Stimulated activated CD8-positive, alpha-beta memory T cell treated with anti-CD3 and anti-CD28 coated beads, Interleukin-7, amount 100 ng/mL, for 1 hour (primary cell): ENCODE measurements at places on chromosomes 1 and 21.

- no peak for DNase-seq
Observed at GRCh38 chr1:39159224-39160036, 45.1 kb upstream of the MACF1 start.

DNA sequence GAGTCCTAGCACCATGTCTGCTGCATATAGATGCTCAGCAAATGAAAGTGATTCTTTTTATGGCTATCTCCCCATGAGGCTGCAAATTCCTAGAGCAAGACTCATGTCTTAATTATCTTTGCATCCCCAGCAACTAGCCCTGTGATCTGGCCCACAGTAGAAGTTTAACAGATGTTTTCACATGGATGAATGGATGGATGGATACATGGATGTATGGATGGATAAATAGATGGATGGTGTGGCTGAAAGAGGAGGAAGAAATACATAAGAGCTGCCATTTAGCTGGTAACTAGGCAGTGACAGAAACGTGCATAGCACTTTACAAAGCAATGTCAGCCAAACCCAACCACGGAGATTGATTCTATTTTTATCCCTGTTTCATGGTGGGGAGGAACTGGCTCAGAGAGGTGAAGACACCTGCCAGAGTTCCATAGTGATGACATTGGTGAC, 32.7 kb upstream of the ZBTB40 start:
- DNase-seq = no peak

DNA sequence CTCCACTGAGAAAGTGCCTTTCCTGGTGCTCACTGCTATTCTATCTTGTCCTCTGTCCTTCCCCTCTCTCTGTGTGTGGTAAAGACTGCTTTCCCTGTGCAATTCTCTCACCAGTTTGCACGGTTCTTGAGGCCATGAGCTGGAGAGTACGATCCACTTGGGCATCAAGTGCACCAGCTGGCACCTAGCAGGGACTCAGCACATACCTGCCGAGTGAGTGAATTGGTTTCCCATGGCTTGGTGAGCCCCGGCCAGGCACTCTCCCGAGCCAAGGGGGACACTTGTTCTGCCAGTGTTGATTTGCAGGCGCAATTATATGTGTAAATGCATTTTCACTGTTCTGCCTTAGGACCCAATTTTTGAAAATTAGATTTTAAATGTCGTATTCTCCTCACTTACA, 313.5 kb downstream of the DISC1 start:
- DNase-seq = no peak

DNA sequence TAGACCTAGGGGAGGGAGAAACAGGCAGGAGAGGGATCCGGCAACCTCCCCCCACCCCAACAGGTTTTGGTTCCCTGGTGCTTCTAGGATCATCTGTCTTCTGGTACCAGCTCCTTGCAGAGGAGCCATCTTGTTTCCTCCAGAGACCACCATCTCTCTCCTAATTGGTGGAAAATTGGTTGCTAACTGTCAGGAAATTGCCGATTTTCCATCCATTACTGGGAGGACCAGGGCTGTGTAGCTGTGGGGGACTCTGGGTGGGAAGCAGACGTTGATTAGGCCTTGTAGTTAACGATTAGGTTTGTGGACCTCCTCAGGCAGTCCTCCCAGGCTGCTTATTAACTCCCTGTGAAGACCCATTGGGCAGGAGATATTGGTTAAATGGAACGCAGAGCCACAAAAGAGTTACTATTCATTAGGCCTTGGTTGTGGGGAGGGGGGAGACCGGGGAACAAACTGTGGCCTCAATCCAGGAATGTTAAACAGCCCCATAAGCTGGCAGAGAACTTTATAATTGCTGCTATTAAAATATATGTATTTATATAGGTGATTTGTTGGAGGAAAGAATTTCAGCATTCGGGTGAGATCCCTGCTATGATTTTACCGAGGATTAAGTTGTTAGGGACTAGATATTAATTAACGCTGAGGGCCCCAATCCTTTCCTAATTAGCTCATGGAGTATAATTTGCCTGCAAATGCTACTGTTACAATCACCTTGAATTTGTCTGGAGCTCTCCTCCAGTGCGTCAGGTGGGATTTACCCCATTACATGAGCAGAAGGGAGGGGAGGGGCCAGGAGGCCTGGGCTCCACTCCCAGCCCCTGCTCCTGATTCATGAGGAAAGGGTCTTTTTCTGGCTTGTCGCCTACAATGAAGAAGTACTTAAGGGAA, 61.2 kb upstream of the TRABD2B start:
- no peak for DNase-seq

- no peak for DNase-seq
Observed at GRCh38 chr1:51284487-51284954, 45.8 kb downstream of the TTC39A start.

- DNase-seq = no peak
Observed at GRCh38 chr1:38456531-38456876, 403.1 kb downstream of the RRAGC start.

- no peak for DNase-seq
Observed at GRCh38 chr1:173863224-173864161, 4.3 kb downstream of the GAS5 start.

GRCh38 chr1:153506831-153507413, 28.9 kb downstream of the S100A6 start:
- DNase-seq = no peak

GRCh38 chr1:184242507-184242943, 144.3 kb upstream of the C1orf21 start:
- DNase-seq = no peak

GRCh38 chr1:5109633-5110032, 455.2 kb downstream of the AJAP1 start:
- DNase-seq = no peak

- DNase-seq = no peak
Observed at GRCh38 chr21:46078978-46079351, 18.9 kb upstream of the COL6A2 start.

GRCh38 chr1:246797597-246797996, 73.4 kb downstream of the SCCPDH start:
- DNase-seq = no peak

- DNase-seq = no peak
Observed at GRCh38 chr1:88985692-88986091, 6.7 kb downstream of the KYAT3 start.

DNA sequence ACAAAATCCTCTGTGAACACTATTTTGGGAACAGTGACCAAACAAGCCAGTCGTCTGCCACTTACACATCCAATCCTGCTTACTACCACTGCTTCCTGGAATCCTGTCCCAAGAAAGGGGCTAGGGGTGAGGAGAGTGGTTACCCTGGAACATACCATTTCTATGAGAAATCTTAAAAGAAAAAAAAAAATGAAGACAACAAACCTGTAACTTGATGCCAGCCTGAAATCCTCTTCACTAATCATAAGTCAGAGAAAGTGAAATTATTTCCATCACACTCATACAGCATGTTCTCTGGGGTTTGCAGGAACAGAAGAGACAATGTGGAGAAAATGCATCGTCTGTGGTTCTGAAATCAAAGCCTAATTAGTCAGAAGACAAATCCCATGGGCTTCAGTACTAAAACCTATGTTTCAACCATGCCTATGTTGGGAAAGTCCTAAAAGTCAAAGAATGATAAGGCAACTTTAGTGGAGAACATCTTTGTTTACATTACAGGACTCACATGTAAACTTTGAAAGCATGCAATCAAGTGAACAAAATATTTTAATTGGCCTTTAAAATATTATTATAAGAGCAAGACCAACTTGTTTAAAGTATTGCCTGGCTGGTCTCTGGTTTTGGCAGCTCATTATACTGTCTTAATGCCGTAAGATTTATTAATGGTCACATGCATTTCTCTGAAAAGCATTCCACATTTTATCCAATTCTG, 220.7 kb downstream of the LTN1 start:
- no peak for DNase-seq

GRCh38 chr1:14340002-14340785, 258.3 kb upstream of the KAZN start:
- DNase-seq = no peak

- DNase-seq = no peak
Observed at GRCh38 chr21:41900401-41900800, 21.3 kb upstream of the PRDM15 start.

DNA sequence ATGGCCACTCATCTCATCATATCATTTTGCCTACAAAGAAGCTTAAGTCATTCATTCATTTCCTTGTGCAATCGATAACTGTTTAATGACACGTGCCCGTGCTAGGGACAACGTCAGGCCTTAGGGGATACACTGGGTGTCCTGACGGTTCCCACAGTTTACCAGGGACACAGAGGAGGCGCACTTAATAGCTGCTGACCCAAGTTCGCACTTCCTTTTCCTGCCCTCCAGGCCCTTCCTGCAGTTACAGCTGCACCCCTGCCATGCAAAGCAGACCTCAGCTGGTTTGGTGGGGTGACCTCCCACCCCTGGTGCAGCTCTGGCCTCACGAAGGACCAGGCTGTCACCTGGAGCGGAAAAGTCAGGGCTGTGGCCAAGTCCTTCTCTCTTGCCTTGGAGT, 4.2 kb downstream of the SPATA21 start:
- no peak for DNase-seq

- DNase-seq = no peak
Observed at GRCh38 chr1:200931776-200932175, 37.1 kb downstream of the INAVA start.

DNA sequence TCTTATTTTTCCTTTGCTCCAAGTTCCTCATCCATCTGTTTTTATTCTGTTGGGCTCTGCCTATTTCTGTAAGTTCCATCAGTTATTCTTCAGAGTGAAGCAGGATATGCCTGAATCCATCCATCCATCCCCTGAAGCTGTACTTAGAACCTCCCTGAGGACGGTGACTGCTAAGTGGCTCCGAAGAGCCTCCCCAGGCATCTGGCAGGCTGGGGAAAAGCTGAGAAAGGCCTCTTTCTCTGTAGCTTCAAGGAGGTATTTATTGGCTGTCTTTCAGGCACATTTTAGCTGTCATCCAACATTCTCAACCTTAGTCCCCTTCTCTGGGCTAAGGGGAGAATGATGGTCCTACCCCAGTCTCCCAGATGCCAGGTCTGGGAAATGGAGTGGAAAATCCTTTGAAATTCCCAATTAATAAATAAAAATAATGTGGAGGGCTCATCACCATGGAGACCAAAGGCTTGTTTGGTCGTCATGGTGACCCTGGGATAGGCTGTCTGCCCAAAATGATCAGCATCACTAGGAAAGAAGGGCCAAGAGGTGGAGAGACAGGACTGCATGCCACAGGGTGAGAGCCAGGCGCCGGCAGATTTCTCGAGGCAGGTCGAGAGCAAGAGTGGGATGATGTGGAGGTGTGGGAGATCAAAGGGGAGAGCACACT, 82.0 kb downstream of the UBIAD1 start:
- DNase-seq = no peak

GRCh38 chr1:182147136-182147820, 85.8 kb upstream of the ZNF648 start:
- no peak for DNase-seq

DNA sequence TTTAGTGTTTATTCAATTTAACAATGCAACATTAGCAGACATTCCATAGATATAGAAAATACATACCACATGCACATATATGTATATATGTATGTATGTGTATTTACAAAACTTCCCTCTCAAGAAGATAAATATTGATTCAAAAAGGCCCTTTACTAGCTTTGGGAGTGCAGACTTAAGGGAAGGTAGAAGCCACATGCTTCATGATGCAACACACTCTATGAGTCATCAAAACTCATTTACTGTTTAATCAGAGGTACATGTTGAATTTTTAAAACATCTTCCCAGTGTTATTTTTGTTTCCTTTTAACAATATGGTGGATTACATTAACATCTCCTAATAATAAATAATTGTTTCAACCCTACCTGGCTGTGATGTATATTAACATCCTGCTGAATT, 61.4 kb upstream of the KIRREL1 start:
- no peak for DNase-seq

DNA sequence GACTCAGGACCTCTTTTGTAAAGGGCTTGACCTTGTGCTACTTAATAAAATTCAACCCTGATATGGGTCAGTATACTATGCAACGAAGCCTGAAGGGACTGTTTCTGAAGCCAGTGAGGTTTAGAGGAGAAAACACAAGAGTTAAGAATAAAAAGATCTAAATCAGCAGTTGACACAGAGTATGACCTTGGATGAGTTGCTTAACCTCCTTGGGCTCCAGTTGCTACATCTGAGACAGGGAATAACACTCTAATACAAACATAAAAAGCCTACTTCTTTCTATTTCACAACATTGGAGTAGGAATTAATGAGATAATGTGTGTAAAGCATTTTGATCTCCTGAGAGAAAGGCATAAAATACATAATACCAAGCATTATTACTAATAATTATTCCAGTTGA, 882.4 kb upstream of the ADGRL2 start:
- DNase-seq = no peak

GRCh38 chr1:232990176-232991128, 40.0 kb downstream of the NTPCR start:
- DNase-seq = no peak

DNA sequence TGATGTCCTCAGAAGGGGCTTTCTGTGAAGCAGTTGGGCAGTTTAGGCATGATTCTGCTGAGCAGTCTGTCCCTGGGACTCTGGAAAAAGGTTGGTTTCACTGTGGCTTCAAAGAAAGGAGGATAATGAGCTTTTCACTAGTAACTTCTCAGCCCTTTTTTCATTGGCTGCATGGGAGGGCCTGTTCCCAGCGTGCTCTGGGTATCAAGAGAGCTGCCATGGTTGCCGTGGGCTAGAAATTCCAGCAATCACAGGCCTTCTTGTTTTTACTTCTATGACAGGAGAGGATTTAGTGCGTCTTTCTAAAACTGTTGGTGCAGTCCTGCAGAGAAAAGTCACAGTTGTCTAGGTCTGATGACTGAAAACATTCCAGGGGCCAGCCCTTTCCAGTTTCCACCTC, 7.2 kb downstream of the SZRD1 start:
- no peak for DNase-seq

- no peak for DNase-seq
Observed at GRCh38 chr1:170494369-170494768, 37.6 kb upstream of the GORAB start.

- no peak for DNase-seq
Observed at GRCh38 chr1:20367116-20367585, 76.5 kb downstream of the VWA5B1 start.

DNA sequence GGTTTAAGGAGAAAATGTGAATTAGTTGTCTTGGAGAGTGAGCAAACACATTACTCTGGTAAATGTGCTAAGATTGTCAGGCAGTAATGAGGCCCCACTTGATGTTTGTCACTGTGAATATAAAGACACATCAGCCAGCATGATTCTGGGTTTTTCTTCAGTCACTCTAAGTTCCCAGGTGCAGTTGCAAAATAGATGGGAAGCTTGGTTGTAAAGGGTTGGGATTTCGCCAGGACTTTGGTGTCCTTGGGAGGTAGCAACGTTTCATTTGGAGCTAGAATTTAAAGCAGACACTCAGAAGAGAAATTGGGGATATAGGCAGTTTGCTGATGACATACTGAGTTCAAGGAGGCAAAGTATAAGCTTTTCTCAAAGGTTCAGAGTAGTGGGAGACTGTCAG, 154.3 kb downstream of the MAST2 start:
- DNase-seq = no peak
